ENCODE measurements at places on chromosomes 7 and 10. TPM values are rescaled to one million over a fixed set of nuclear protein-coding genes. Genes with fewer than 3 reads are reported as not detected.

DNA sequence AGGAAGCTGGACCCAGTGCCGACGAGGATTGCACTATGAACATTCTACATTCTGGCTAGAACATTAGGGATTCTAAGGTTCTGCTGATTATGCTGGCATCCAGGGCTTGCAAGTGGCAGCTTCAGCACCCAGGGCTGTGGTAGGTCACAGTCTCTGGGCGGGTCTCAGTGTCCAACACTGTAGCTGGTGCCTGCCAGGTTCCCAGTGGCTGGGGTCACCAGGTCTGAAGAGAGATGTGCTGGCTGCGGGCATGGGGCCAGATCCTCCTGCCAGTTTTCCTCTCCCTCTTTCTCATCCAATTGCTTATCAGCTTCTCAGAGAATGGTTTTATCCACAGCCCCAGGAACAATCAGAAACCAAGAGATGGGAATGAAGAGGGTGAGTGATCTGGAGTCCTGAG, at the start of gene PTTG1IP2:
Gene PTTG1IP2, plus strand, starts transcription at position 86 of the 400 bp plus-strand sequence. Its CDS starts 148 bp downstream, at position 234.
- DNase-seq, result no peak

DNA sequence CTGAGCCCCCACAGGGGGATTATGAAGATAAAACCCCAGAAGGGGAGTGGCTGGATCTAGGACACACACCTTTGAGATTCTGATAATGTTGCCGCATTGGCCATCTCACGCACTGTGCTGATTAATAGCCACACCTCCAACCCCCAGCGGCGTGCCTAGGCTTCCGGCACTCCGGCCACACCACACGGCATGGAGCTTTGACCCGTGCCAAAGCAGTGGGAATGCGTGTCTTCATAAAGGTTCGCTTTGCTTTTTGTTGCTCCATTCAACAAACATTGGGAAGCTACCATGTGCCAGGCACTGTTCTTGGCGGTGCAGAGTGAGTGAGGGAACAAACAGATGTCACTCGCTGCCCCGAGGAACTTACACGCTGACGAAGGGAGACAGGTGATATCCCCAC, 117.6 kb downstream of the TCERG1L start:
- no peak for DNase-seq

DNA sequence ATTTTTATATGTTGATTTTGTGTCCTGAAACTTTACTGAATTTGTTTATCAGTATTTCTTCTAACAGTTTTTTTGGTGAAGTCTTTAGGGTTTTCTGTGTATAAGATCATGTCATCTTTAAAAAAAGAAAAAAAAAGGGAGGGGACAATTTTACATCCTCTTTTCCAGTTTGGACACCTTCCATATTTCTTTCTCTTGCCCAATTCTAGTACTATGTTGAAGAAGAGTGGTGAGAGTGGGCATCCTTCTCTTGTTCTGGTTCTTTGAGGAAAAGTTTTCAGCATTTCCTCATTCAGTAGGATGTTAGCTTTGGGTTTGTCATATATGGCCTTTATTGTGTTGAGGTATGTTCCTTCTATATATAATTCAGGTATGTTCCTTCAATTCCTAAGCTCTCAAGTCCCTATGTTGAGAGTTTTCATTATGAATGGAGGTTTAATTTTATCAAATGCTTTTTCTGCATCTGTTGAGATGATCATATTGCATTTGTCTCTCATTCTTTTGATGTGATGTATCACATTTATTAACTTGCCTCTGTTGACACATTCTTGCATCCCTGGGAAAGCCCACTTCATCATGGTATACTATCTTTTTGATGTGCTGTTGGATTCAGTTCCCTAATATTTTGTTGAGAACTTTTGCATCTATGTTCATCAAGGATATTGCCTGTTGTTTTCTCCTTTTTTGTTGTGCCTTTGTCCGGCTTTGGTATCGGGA, 12.1 kb downstream of the TAS2R40 start:
- no peak for DNase-seq

GRCh38 chr10:24256619-24257107, 47.7 kb downstream of the KIAA1217 start:
- no peak for DNase-seq

CYP2E1 gene
- total RNA-seq, result 24.1 TPM

- DNase-seq, result no peak
Measured at GRCh38 chr7:26013551-26014083, 138.4 kb upstream of the NFE2L3 start.

DNA sequence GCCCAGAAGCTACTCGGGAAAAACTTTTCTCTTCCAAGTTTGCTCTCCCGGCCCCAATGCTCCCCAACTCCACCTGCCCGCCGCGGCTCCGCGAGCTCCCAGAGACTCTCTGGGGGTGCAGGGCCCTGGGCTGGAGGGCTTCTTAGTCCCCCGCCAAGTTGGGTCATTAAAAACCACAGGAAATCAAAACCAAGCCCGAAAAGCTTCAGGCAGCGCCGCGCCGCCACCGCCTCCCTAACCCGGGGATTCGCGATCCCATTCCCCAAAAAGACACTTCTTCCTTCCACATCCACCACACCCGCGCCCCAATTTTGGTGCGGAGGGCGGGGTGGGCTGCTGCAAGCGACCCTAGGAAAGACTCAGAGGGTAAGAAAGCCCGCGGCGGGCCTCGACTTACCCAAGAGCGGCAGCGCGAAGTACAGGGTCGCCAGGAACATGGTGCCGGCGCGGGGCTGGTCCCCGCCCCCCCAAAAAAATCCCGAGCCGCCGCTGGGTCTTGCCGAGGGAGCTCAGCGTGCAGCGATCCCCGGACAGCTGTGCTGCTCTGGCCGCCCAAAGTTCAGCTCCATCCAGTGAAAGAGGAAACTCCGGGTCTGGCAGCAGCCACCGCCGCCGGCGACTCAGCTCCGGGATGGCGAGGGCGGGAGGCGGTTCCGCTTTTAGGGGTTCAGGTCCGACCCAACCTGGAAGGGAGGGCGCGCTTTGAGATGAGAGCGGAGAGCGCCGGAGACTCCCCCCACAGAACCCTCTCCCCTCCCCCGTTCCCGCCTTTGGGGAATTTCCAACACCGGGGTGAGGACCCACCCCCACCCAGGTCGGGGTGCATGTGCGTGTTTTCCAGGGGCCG, 1.2 kb downstream of the GFRA1 start:
- peak; percentile 72 for DNase-seq

DNA sequence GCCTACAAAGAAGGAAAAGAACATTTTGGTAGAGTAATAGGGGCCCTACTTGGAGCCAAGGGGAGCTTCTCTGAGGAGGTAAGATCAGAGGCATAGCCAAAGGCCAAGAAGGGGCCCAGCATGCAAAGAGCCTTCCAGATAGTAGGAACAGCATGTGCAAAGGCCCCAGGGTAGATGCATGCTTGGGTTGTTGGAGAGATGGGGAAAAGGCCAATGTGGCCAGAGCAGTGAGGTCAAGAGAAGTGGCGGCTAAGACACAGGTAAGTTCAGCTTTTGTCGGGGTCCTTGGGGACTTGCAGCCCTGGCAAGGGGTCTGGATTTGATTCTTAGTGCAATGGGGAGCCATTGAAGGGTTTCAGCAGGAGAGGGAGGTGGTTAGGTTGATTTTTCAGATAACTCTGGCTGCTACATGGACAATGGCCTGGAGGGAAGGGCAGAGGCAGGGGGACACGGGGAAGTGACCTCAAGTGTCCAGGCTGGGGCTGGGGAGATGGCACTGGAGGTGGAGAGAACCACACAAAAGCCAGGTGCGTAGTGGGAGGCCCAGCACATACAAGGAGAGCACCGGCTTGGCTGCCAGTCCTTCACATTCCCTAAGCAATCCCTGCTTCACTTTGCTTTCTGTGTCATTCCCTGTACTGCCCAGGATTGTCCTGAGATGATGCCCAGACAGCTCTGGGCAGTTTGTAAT, 16.5 kb downstream of the GRID1 start:
- no peak for DNase-seq

ARPC1A gene
- total RNA-seq, result 169 TPM

- no peak for DNase-seq
Measured at GRCh38 chr7:27616914-27617548, 45.7 kb downstream of the HIBADH start.

ZPBP gene
- not detected for total RNA-seq

VWDE gene
- total RNA-seq, result not detected
